CD4-positive, alpha-beta T cell treated with Interleukin-10 for 1 hour (primary cell): ENCODE measurements at places on chromosomes 16 and 17.
A peak's percentile ranks its signal among the peaks of the same experiment; 100 is the strongest.

DNA sequence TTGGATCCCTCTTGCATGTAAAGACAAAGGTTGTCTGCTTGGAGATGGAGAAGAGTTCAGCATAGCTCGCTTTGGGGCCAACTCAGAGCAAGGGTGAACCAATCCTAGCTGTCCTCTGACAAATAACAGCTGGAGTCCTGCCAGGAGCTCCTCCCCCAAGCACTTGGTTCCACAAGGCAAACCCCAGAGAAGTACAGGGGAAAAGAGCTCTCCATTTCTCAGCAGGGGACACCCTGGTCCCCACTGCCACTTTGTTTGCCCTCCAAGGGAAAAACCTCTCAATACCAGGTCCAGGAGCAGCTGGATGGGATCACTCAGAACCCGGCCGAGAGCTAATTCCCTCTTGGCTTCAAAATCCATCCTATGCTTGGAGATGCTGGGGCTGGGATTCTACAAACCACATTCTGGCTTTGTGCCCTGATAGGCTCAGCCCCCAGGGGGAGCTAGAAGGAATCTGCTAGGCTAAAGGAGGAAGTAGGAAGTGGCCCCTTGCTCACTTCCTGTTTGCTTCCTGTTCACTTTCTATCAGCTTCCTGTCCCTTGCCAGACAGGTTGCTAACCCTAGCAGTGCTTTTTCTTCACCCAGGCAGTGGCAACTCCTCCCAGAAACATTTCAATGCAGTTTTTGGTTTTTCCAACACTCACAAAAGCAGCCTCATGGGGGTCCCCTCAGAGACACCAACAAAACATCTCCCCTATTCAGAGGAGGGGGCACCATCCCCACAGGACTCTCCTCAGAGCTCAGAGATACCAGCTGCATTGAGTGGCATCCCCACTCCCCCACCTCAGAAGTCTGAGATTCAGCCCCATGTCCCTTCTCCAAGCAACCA lies 30.7 kb downstream of the CDRT4 start:
- DNase-seq = peak; percentile 49

GRCh38 chr16:82033006-82033405 lies 2.0 kb upstream of the HSD17B2 start:
- DNase-seq = no peak

- no peak for DNase-seq
Observed at GRCh38 chr17:33164169-33164881, 128.8 kb downstream of the ASIC2 start.

- no peak for DNase-seq
Observed at GRCh38 chr17:63573634-63574033, 23.4 kb downstream of the DCAF7 start.

- no peak for DNase-seq
Observed at GRCh38 chr16:3935921-3936320, 55.4 kb upstream of the CREBBP start.

- no peak for DNase-seq
Observed at GRCh38 chr16:3215601-3216262, 19.2 kb downstream of the ZNF200 start.

GRCh38 chr17:73064084-73064938 lies 28.2 kb downstream of the SLC39A11 start:
- no peak for DNase-seq

DNA sequence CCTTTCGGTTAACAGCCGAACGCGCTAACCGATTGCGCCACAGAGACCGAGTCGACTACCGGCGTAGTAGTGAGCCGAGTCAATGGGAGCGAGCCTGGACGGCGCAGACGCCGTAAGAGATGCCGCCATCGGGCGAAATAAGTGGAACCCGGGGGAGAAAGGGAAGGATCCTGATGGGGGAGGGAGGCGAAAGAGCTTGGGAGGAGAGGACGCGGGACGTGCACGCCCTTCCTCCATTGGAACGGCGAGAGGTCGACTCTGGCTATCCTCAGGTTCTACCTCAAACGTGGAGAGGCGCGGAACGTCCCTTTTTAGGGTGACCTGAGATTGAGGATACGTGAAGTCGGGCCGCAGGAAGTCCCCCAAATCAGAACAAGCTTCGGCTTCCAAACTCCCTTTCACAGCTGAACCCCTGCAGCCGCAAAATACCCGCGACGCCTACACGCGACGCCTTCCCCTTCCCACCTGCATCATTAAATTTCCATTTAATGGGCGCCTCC lies 683 bp upstream of the PSMB3 start:
- peak; percentile 84 for DNase-seq

DNA sequence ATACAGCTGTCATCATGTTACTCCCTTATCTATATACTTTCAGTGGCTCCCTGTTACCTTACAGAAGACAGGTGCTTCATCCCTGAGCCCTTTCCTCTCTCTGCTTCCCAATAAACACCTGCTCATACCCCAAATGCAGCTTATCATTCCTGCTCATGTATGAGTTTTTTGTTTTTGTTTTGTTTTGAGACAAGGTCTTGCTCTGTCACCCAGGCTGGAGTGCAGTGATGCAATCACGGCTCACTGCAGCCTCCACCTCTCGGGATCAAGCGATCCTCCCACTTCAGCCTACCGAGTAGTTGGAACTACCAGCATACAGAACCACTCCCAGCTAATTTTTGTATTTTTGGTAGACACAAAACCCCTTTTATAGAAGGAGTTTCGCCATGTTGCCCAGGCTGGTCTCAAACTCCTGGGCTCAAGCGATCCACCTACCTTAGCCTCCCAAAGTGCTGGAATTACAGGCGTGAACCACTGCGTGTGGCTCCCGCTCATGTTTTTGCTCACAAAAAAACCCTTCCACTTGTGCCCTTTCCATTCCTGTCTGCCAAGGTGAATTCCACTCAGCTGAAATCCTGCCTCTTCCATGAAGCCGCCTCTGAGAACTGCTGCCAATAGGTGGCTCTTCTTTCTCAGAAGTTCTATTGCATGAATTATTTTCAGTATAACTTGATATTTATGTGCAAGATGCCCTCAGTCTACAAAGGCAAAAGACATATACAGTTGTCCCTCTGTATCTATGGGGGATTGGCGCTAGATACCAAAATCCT lies 7.9 kb upstream of the RNF157 start:
- DNase-seq = no peak
